ENCODE measurements at places on chromosomes 7 and 10. TPM values are rescaled to one million over a fixed set of nuclear protein-coding genes. Genes with fewer than 3 reads are reported as not detected.

ACSM6 gene
- not detected for total RNA-seq

FAM237B gene
- not detected for total RNA-seq

GARS1 gene
- total RNA-seq: 268 TPM

NPC1L1 gene
- 0.14 TPM for total RNA-seq

KIAA1549 gene
- total RNA-seq: 1.4 TPM

MDFIC gene
- total RNA-seq: 48.1 TPM

OR2A1 gene
- total RNA-seq: not detected

GRID1 gene
- 0.09 TPM for total RNA-seq

GTF2I gene
- 84.8 TPM for total RNA-seq

RAB11FIP2 gene
- total RNA-seq: 14.1 TPM

STRIP2 gene
- total RNA-seq: 4.3 TPM

ACHE gene
- not detected for total RNA-seq

PON1 gene
- total RNA-seq: not detected

C10orf67 gene
- total RNA-seq: 0.14 TPM

KIF20B gene
- total RNA-seq: 3.0 TPM

PCGF6 gene
- 10.0 TPM for total RNA-seq

HERPUD2 gene
- total RNA-seq: 29.7 TPM

AKR1C8 gene
- total RNA-seq: not detected

MINPP1 gene
- 40.0 TPM for total RNA-seq

TMEM130 gene
- 0.14 TPM for total RNA-seq

FAM25C gene
- total RNA-seq: not detected

SORCS1 gene
- total RNA-seq: 0.14 TPM

CACNA2D1 gene
- total RNA-seq: 90.3 TPM

FFAR4 gene
- total RNA-seq: not detected

OR6B1 gene
- not detected for total RNA-seq

SDK1 gene
- 6.5 TPM for total RNA-seq

SPDYE8 gene
- total RNA-seq: not detected

WNT2 gene
- total RNA-seq: 1.4 TPM

MOGAT3 gene
- not detected for total RNA-seq

SLC26A4 gene
- total RNA-seq: 0.65 TPM

STRA8 gene
- total RNA-seq: not detected

ANKRD26 gene
- 8.7 TPM for total RNA-seq

HOXA4 gene
- total RNA-seq: 0.14 TPM

CLRN3 gene
- not detected for total RNA-seq

RPEL1 gene
- under 0.01 TPM for total RNA-seq

ABCB1 gene
- 1.7 TPM for total RNA-seq

NKX1-2 gene
- not detected for total RNA-seq

TMEM120A gene
- 38.6 TPM for total RNA-seq

ADAMTS14 gene
- 5.5 TPM for total RNA-seq

SVOPL gene
- total RNA-seq: not detected

PDE1C gene
- 0.92 TPM for total RNA-seq

CDHR1 gene
- total RNA-seq: under 0.01 TPM

COL17A1 gene
- 0.74 TPM for total RNA-seq

HOXA7 gene
- total RNA-seq: 1.6 TPM

MAGI2 gene
- 8.2 TPM for total RNA-seq

C7orf57 gene
- total RNA-seq: not detected

GPR37 gene
- 3.8 TPM for total RNA-seq
